ENCODE measurements at places on chromosomes 3 and 15. TPM values are rescaled to one million over a fixed set of nuclear protein-coding genes. Genes with fewer than 3 reads are reported as not detected.
A peak's percentile ranks its signal among the peaks of the same experiment; 100 is the strongest.

Gene GRIP2
- total RNA-seq = not detected

GRCh38 chr3:190323246-190323626 is 990 bp upstream of the CLDN1 start:
- DNase-seq = no peak

GRCh38 chr3:14476583-14477265 is 63.4 kb downstream of the GRIP2 start:
- DNase-seq = no peak

DNA sequence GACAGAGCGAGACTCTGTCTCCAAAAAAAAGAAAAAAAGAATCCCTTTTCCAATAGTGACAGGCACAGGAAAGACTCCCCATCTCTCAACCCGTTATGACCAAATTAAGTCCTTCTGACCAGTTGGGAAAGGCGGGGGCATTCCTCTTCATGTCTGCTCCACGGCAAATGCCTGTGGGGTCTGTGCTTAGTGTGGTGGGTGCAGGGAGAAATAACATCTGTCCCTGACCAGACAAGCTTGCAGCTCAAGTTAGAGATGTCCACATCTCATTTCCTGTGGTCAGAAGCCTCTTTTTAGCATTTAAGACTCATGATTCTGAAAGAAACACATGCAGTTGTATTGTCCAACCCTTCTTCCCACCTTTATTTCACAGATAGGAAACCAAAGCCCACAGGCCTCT is 16.2 kb downstream of the PLA1A start:
- DNase-seq = no peak

- DNase-seq = peak; percentile 68
Measured at GRCh38 chr15:74790080-74790916, 8.4 kb downstream of the CSK start.

Measured in HFFc6 (cell line).